Naive thymus-derived CD4-positive, alpha-beta T cell (primary cell): ENCODE measurements at places on chromosomes 16 and 17. TPM values are rescaled to one million over a fixed set of nuclear protein-coding genes. Genes with fewer than 3 reads are reported as not detected.
A peak's percentile ranks its signal among the peaks of the same experiment; 100 is the strongest.

Gene HCRT
- polyA plus RNA-seq = not detected

Gene SP6
- polyA plus RNA-seq = 0.05 TPM

- H3K27ac ChIP-seq = no peak overlapping the region
- no peaks in the 10 kb centered on the region for H3K27me3 ChIP-seq
- DNase-seq = no peak
- H3K4me1 ChIP-seq = no peaks in the 10 kb centered on the region
- no peaks in the 10 kb centered on the region for H3K36me3 ChIP-seq
These were observed 298.4 kb upstream of the SALL1 start for GRCh38 chr16:51449441-51449840.

DNA sequence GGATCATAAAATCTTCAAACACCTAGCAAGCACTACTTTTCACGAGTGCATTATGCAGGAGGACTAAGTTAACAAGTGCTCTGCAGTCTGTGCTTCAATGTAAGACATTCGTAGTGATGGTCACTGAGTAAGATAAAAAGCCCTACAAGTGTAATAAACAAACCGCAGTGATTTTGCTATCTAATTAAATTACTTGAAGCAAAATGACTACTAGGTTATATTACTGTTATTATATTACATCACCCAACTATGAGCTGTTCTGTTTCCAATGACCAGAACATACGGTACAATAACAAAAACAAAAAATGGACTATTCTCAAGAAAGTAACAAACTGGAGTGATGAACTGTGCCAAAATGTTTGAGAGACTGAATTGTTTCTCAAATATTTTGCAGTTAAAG is 11.2 kb downstream of the KLHL10 start:
- DNase-seq = no peak
- H3K27me3 ChIP-seq = no peaks in the 10 kb centered on the region
- peaks cover 12% of the 10 kb centered on the region for H3K36me3 ChIP-seq
- peaks cover 3% of the 10 kb centered on the region for H3K4me1 ChIP-seq

GRCh38 chr16:2937170-2937569 is 25.4 kb downstream of the FLYWCH1 start:
- no peaks in the 10 kb centered on the region for H3K4me1 ChIP-seq
- no peak for DNase-seq
- no peak overlapping the region for H3K4me3 ChIP-seq
- no peak overlapping the region for H3K27ac ChIP-seq

DNA sequence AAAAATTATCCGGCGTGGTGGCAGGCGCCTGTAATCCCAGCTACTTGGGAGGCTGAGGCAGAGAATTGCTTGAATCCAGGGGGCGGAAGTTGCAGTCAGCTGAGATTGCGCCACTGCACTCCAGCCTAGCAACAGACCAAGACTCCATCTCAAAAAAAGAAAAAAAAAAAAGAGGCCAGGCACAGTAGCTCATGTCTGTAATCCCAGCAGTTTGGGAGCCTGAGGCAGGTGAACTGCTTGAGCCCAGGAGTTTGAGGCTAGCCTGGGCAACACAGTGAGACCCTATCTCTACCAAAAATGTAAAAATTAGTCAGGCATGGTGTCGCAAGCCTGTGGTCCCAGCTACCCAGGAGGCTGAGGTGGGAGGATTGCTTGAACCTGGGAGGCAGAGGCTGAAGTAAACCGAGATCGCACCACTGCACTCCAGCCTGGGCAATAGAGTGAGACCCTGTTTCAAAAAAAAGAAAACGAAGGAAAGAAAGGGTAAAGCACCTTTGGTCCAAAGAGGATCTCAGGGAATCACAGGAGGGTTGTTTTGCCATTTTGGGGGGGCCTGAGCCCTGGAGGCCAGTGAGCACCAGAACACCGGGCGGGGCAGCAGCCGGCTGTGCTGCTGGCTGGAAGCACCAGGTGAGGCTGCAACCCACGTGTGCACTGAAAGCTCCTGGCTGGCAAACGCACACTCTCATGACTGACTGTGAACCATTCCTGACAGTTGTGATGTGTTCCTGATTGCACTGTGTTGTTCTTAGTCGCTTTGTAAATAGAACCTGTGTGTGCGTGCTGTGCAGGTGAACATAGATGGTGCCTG is 18.4 kb downstream of the HS3ST6 start:
- H3K4me1 ChIP-seq = no peaks in the 10 kb centered on the region
- H3K27me3 ChIP-seq = no peaks in the 10 kb centered on the region
- H3K27ac ChIP-seq = no peak overlapping the region
- no peaks in the 10 kb centered on the region for H3K36me3 ChIP-seq
- H3K4me3 ChIP-seq = no peak overlapping the region

- peak overlapping the region; percentile 22 for H3K4me3 ChIP-seq
- peak overlapping the region; percentile 5 for H3K27ac ChIP-seq
- DNase-seq = peak; percentile 68
- peaks cover 35% of the 10 kb centered on the region for H3K4me1 ChIP-seq
- H3K27me3 ChIP-seq = no peaks in the 10 kb centered on the region
- H3K36me3 ChIP-seq = peaks cover 30% of the 10 kb centered on the region
These were observed 114.5 kb upstream of the CHMP6 start for GRCh38 chr17:80876950-80877728.

GRCh38 chr16:11224096-11224893 is 31.7 kb downstream of the SOCS1 start:
- H3K27me3 ChIP-seq = no peaks in the 10 kb centered on the region
- peak overlapping the region; percentile 49 for H3K4me3 ChIP-seq
- H3K36me3 ChIP-seq = no peaks in the 10 kb centered on the region
- peak; percentile 36 for DNase-seq

- DNase-seq = no peak
- H3K4me3 ChIP-seq = no peak overlapping the region
- H3K27me3 ChIP-seq = no peaks in the 10 kb centered on the region
- H3K4me1 ChIP-seq = no peaks in the 10 kb centered on the region
- H3K27ac ChIP-seq = no peak overlapping the region
These were observed 198.4 kb downstream of the SHISA9 start for GRCh38 chr16:13099822-13100221.
